Glutamatergic neuron (in vitro differentiated cells): ENCODE measurements at places on chromosomes 7 and 10. TPM values are rescaled to one million over a fixed set of nuclear protein-coding genes. Genes with fewer than 3 reads are reported as not detected.

- peaks cover 7% of the 10 kb centered on the region for H3K4me1 ChIP-seq
- H3K36me3 ChIP-seq = no peaks in the 10 kb centered on the region
These were observed 3.1 kb upstream of the PHYH start for GRCh38 chr10:13302821-13303555.

- no peak overlapping the region for H3K4me3 ChIP-seq
- H3K27ac ChIP-seq = no peak overlapping the region
- DNase-seq = no peak
- H3K36me3 ChIP-seq = peaks cover 8% of the 10 kb centered on the region
- H3K4me1 ChIP-seq = no peaks in the 10 kb centered on the region
- no peaks in the 10 kb centered on the region for H3K27me3 ChIP-seq
These were observed 11.0 kb upstream of the COL17A1 start for GRCh38 chr10:104096692-104097091.

DNA sequence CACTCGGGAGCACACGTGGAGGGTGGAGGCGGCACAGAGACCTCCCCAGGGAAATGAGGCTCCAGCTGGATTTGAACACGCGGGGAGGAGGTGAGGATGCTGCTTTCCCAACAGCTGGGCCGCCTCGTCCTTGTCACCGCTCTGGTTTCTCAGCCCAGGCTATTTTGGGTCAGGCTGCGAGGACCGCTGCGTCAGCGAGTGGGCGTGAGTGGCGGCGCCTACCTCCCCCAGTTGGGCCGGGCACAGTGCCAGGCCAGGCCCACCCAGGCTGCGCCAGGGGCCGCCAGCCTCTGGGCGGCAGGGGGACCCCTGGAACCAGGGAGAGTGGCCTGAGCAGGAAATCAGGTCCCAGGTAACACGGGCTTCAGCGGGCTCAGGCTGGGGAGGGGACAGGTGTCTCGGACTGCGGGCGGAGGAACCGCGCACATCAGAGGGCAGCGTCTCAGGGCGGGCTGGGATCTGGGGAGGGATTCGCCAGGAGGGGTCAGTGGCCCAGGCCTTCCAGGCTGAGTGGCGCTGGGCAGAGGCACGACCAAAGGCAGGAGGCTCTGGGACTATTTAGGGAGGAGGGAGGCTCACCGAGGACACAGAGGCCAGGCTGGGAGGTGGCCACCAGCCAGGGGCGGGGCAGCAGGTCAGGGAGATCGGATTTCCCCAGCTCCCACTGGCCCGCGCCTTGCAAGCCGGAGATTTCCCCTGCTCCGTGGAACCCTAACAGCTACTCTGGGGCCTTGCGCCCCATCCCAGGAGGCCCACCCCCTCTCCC, 125.2 kb upstream of the RET start:
- peaks cover 4% of the 10 kb centered on the region for H3K27me3 ChIP-seq
- peaks cover 2% of the 10 kb centered on the region for H3K4me1 ChIP-seq
- DNase-seq = peak; percentile 34
- H3K36me3 ChIP-seq = peaks cover 2% of the 10 kb centered on the region
- H3K27ac ChIP-seq = no peak overlapping the region

GRCh38 chr7:135201350-135201749, 10.0 kb downstream of the WDR91 start:
- no peak overlapping the region for H3K27ac ChIP-seq
- no peak for DNase-seq
- H3K27me3 ChIP-seq = no peaks in the 10 kb centered on the region
- peaks cover 4% of the 10 kb centered on the region for H3K4me1 ChIP-seq
- H3K36me3 ChIP-seq = no peaks in the 10 kb centered on the region

DNA sequence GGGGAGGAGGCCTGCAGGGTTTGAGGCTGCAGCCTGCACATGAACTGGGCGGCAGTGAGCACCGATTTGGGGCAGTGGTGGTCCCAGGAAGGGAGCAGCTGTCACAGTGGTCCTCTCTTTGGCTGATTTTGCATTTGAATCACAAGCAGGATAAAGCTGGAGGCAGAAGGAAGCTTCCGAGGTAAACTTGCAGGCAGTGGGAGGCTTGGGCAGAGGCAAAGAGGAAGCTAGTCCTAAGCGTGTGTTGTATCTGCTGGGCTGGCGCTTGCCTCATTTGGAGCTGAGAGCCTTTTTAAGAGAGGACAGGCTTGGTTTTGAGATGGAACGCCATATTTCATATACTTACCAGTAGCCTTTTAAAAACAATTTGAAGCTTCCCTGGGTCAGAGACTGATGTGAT, 177.2 kb upstream of the PODXL start:
- no peak overlapping the region for H3K4me3 ChIP-seq
- H3K36me3 ChIP-seq = peaks cover 12% of the 10 kb centered on the region
- H3K27ac ChIP-seq = no peak overlapping the region
- no peak for DNase-seq

DNA sequence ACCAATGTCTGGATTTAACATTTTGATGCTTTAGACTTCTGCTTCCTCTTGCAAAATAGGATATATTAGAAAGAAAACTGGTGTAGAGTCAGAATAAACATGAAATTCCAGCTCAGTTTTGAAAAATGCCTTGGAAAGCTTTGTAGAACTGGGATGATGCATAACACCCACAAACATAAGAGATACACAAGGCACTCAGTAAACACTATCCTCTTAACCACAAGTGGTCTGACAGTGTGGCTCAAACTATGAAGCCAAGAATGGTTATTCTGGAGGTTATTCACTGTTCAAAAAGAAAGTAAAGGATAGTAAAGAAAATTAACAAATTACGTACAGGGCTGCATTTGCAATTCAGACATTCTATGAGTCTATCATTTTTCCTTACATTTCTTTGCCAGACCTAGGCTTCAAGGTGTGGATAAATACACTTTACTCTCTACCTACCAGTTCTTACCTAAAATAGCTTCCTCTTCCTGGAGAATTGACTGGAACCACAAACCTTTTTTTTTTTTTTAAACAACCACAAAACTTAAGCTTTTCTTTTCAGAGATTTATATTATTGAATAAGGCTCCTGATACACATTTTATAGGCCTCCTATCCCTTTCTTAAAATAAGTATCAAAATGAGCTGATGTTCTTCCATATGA, 9.0 kb upstream of the RSBN1L start:
- peaks cover 3% of the 10 kb centered on the region for H3K27me3 ChIP-seq
- H3K4me1 ChIP-seq = peaks cover 9% of the 10 kb centered on the region
- DNase-seq = no peak
- no peak overlapping the region for H3K27ac ChIP-seq
- no peaks in the 10 kb centered on the region for H3K36me3 ChIP-seq
- no peak overlapping the region for H3K4me3 ChIP-seq

DNA sequence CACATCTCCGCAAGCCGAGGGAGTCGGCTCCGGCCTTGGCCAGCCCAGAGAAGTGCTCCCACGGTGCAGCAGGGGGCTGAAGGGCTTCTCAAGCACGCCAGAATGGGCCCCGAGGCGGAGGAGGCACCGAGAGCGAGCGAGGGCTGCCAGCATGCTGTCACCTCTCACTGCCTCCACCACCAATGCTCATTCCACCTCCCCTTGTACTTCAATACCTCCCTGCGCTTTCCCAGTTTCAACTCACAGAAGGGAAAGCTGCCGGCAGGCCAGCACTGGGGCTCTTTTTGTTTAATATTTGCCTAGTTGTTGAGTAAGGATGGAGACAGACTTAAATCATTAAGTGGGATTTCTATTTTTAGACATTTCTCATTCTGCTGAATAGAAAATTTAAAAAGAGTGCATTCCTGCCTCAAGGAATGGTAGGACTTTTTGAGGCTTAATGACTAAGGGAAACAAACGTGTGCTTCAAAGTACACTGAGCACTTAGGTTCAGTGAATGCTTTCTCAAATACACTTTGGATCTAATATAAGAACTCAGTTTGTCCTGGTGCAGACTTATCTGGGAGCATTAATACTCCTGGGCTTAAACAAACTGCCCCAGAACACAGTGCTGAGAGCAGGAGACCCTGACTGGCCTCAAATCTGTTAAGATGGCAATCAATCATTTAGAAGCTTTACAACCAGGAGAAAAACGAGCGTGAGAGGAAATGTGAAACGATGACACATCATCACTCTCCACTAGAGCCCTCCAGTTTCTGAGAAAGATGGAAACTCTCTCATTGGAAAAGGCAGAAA, 131.2 kb downstream of the RALA start:
- peaks cover 4% of the 10 kb centered on the region for H3K4me1 ChIP-seq
- no peak for DNase-seq
- H3K36me3 ChIP-seq = peaks cover 28% of the 10 kb centered on the region
- H3K4me3 ChIP-seq = no peak overlapping the region
- H3K27me3 ChIP-seq = no peaks in the 10 kb centered on the region
- H3K27ac ChIP-seq = no peak overlapping the region

DNA sequence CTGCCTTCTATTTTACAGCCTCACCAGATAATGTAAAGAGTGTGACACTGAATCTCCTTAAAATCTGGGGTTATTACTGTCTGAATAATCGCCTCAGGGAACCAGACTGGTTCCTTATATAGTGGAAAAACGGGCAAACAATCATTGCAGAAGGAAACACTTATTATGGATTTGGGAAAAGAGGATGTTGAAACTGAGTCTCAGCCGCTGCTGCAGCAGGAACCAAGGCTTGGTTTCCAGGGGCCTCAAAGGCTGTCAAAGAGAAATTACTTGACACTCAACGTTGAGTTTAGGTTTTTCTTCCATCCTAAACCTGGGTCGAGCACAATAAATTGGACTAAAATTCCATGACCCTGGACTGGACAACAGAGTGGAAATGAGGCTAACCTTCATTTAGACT, 103.8 kb upstream of the AHR start:
- no peak overlapping the region for H3K4me3 ChIP-seq
- DNase-seq = no peak
- H3K27me3 ChIP-seq = no peaks in the 10 kb centered on the region
- no peaks in the 10 kb centered on the region for H3K4me1 ChIP-seq
- no peaks in the 10 kb centered on the region for H3K36me3 ChIP-seq

ACTL6B gene
- total RNA-seq = 95.2 TPM

ASAH2 gene
- 11.3 TPM for total RNA-seq

PRTFDC1 gene
- 14.4 TPM for total RNA-seq

PROSER2 gene
- total RNA-seq = not detected

SYNPO2L gene
- total RNA-seq = 0.42 TPM

PTPRZ1 gene
- 11.4 TPM for total RNA-seq

ELOVL3 gene
- total RNA-seq = not detected
